Frontal cortex (tissue), 4 donors: ENCODE measurements at places on chromosomes 5 and 9. TPM values are rescaled to one million over a fixed set of nuclear protein-coding genes. Genes with fewer than 3 reads are reported as not detected.
A peak's percentile ranks its signal among the peaks of the same experiment; 100 is the strongest.

DNA sequence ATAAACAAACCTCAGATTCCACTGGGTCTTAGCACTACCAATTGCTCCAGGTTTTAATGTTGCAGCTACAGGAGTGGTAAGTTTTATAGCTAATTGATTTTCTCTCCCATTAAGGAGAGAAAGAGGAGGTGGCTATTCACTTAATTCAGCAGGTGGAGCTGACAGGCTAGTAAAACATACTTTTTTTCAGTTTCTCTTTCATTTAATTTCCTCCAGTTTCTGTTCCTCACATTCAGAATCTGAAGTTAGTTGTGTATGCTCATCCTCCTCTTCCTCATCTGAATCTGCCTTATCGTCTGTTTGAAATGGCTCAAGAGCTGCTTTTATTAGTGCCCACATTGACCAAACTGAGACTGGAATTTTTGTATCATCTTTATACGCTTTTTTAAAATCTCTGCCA lies 98.0 kb downstream of the PLPPR1 start:
- no peak for DNase-seq

GRCh38 chr5:9838916-9839315 lies 208.8 kb upstream of the TAS2R1 start:
- DNase-seq: no peak

DNA sequence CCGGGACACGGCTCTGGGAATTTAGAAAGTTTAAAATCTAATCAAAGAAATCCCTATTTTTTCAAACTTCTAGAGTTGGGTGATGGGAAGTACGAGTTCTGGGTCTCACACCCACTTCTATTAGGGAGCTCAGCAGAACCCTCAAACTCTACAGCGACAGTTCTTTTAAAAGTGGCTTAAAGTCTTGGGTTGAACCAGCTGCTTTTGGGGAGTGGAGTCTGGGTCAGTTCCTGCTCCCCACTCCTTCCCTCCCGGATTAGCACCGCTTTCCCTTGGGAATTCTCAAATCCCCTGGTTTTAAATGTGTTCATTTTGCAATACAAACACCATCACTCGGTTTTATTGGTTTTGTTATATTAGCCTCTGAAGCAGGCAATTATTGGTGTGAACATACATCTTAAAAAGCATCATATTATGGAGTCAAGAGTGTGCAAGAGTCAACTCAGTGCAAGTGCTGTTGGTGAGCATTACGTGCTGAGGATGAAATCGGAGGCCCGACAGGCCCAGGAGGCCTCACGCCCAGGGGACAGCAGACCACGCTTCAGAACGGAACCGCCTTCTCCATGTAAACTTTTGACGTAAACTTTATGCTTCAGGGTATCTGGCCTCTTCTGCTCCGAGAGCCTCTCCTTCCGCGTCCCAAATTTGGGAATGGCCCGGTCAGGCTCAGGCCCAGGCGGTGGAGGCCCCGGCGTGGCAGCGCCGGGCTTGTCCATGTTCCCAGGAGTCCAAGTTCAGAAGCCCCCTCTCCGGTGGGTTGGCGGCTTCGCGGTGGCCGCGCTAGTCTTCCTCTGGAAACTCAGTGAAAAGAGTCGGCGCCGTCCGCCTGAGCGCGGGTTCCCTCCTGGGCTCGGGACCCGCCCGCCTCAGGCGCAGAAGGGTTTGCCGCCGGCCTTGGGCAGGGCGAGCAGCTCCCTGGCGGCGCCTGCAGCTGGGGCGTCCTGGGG lies 5.3 kb downstream of the IRX4 start:
- no peak for DNase-seq

- DNase-seq: no peak
Observed at GRCh38 chr9:115469841-115470240, 351.9 kb upstream of the TNC start.

DNA sequence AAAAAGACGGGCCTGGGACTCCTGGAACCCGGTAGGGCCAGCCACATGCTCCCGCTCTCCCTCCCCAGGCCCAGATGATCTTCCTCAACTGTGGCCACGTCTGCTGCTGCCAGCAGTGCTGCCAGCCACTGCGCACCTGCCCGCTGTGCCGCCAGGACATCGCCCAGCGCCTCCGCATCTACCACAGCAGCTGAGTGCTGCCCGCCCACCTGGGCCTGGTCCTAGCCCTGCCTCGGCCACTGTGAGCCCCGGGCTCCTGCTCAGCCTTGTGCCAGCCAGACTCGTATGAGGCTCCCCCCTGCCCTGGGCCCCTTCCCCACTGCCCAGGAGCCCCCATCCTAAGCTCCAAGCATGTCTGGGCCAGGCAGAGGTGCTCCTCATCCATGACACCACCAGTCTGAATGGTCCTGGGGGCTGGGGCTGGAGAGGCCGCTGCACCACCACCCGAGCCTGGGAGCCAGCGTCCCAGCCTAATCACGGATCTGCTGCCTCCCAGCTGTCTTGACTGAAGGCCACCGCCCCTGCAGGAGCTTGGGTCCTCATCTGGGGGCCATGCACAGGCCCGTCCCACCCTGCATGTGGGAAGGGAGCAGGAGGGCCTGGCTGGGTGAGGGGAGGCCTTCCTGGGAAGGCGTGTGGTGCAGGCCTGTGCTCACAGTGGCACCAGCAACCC lies 51.5 kb downstream of the LRSAM1 start:
- DNase-seq: no peak

GRCh38 chr5:57817924-57818323 lies 335.3 kb upstream of the ACTBL2 start:
- no peak for DNase-seq

DNA sequence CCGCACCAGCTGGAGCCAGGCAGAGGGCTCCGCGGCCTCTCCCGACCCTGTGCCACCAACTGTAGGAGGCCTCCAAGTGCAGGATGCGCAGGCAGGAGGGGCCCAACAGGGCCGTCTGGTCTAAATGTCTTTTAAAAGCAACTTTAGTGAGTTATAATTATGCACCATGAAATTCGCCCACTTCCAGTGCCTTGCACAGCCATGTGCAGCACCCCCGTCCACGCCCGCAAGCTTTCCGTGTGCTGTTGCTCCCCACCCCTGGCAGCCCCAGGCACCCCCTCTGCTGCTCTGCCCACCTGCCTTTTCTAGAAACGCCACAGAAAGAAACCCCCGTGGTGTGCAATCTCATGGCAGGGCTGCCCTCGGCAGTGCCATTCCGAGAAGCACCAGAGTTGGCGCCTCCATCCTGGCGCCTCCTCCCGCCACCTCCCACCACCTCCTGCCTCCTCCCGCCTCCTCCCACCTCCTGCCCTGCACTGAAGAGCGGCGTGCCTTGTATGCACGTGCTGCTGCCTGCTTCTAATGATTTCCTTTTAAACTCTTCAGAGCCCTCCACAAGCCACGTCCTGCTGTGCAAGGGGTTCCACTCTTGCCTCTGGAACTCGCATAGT lies 7.5 kb upstream of the SLC6A18 start:
- peak; percentile 44 for DNase-seq

- DNase-seq: no peak
Observed at GRCh38 chr5:157516006-157516405, 56.0 kb downstream of the NIPAL4 start.

DNA sequence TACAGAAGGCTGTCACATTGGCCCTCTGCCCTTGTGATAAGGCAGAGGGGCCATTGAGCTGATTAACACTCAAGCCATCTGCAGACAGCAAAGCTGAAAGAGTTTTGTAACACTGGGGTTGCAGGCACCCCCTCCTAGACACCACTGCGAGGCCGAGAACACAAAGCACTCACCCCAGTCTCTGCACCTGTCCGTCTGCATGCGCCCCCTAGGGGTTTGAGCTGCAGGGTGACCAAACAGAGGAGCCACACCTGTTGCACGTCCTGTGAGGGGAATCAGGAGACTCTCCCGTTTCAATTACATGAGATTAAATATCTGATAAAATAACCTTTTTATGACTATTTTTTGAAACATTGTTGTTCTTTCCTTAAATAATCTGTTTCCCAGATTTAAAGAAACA lies 1180.4 kb downstream of the CDH9 start:
- DNase-seq: no peak

- no peak for DNase-seq
Observed at GRCh38 chr9:7342229-7342628, 457.3 kb downstream of the DMAC1 start.

GRCh38 chr9:30622561-30622960 lies 1761.9 kb upstream of the ACO1 start:
- DNase-seq: no peak

GRCh38 chr9:16545639-16546038 lies 324.8 kb downstream of the BNC2 start:
- DNase-seq: no peak

DNA sequence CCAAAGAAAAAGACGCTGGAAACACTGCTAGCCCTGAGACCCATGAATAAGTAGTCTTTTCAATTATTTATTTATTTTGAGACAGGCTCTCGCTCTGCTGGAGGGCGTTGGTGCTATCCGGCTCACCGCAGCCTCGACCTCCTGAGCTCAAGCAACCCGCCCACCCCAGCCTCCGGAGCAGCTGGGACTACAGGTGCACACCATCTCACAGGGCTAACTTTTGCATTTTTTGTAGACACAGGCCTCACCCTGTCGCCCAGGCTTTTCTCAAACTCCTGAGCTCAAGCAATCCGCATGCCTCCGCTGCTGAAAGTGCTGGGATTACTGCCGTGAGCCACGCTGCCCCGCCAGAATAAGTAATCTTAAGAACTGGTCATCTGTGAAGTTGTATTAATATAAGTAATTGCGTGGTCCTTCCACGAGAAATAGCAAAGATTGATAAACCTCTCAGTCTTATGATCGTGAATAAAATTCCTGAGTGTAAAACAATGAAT lies 1.6 kb downstream of the ANXA2R start:
- no peak for DNase-seq

GRCh38 chr9:80028501-80028900 lies 456.7 kb downstream of the TLE4 start:
- DNase-seq: no peak

DNA sequence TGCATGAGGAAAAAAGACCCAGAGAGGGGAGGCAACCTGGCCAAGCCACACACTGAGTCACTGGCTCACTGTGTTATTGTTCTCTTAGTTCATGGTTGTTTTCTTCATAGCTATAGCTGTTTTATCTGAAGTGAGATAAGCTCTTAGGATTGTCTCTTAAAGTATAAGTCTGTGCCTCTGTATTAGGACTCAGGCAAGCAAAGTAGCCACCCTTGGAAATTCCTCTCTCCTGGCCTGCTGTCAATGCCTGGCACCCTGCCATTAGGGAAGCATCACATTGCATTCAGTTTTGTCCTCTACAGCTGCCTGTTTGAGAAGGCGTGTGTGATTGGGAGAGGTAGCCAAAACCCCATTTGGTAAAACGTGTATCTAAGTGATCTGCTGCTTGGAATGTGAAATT lies 147.4 kb upstream of the GLRA1 start:
- DNase-seq: no peak

DNA sequence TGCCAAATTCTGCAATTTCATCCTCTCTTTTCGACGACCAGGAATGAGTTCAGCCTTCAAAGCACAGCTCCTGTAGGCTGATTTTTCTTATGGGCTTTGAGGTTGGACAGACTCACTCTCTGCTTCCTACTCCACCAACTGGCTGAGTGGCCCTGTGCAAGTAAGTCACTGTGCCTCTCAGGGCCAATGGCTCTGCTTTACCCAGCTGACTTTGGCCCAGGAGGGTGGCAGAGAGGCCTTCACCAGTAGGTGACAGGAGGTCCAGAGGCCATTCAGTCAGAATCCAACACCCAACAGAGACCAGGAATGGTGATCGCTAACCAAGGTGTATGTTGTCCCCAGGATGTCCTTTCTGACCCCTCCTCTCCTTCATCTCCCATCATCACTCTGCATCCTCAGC lies 49.5 kb upstream of the ALDH1B1 start:
- DNase-seq: no peak

- DNase-seq: no peak
Observed at GRCh38 chr5:1824903-1825841, 24.0 kb downstream of the NDUFS6 start.

GRCh38 chr9:93567271-93567959 lies 9.0 kb upstream of the PHF2 start:
- DNase-seq: peak; percentile 46

DNA sequence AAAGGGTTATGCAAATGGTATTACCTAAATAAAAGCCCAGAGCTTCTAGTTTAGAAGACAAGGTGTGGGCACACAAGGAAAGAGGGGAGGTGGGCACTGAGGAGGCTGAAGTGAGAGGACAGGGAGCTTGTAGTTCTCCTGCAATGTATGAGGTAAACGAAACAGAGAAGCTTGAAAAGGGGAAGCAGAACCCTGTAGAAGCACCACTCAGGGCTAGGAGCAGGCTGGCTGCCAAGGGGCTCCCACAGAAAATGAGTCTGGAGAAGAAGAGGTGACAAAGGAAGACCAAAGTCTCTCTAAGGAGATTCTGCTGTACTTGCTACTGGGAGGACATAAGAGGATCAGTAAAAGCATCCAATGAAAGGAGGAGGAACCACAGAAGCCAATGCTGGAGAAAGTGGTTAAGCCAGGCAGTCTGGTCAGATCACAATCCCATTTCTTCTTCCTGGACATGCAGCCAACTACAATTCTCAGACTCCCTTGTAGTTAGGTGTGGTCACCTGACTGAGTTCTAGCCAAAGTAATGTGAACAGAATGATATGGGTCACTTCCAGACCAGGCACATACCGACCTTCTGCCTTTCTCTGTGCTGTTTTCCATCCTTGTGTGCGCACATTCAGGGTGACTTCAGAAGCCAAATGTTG lies 174.5 kb upstream of the MAP3K1 start:
- DNase-seq: no peak

DNA sequence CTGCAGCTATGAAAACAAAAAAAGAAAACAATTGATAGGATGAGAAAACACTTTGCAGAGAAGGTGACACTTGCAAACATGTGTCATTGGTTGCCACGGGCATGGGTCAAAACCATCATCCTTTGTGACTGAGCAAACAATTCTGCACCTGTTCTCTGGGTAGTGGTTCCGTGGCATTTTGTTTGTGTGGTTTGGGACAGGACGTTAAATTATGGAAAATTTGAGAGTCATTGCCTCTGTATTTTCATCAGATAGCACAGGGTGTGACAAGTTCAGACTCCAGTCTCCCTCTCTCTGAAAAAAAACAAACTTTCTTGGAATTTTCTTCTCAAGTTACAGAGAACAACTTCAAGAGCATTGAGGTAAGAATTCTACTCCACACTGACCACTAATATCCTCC lies 113.4 kb upstream of the HMHB1 start:
- DNase-seq: no peak

GRCh38 chr5:75414241-75414640 lies 77.2 kb downstream of the HMGCR start:
- DNase-seq: no peak

GRCh38 chr9:90547896-90548295 lies 94.7 kb downstream of the DIRAS2 start:
- no peak for DNase-seq

GRCh38 chr5:80125022-80125961 lies 90.1 kb downstream of the THBS4 start:
- no peak for DNase-seq

- no peak for DNase-seq
Observed at GRCh38 chr5:106545325-106545724, 1125.4 kb downstream of the EFNA5 start.

The SPATA31A3 gene
- not detected for total RNA-seq

The CATSPER3 gene
- total RNA-seq: 0.82 TPM

The MEF2C gene
- 1,165 TPM for total RNA-seq

The TMC1 gene
- total RNA-seq: 0.82 TPM

The IL9 gene
- not detected for total RNA-seq

The CA9 gene
- total RNA-seq: 0.82 TPM

The NTNG2 gene
- 16.3 TPM for total RNA-seq

The RNF130 gene
- 56.7 TPM for total RNA-seq
